ENCODE measurements at places on chromosomes 16 and 17.

- no peak for DNase-seq
Measured at GRCh38 chr16:12185563-12185962, 209.0 kb downstream of the SNX29 start.

DNA sequence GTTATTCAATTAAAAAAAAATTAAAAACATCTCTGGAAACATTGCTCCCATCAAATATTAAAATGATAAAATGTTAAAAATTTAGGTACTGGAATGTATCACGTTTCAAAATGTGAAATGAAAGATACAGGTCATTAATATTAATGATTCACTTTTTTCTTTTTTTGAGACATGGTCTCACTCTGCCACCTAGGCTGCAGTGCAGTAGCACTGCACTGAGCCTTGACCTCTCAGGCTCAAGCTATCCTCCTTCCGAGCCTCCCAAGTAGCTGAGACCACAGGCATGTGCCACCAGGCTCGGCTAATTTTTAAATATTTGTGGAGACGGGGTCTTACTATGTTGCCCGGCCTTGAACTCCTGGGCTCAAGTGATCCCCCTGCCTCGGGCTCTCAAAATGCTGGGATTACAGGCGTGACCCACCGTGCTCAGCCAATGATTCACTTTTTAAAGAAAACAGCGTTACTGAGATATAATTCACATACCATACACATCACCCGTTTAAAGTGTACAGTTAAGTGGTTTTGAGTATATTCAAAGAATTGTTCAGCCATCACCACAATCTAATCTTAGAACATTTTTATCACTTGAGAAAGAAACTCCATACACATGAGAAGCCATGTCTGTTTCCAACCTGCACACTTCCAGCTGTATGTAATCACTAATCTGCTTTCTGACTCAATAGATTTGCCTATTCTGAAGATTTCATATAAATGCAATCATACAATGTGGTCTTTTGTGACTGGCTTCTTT, 19.1 kb upstream of the NETO2 start:
- DNase-seq, result no peak

- DNase-seq, result no peak
Measured at GRCh38 chr16:10878328-10878643, 1.3 kb downstream of the CIITA start.

DNA sequence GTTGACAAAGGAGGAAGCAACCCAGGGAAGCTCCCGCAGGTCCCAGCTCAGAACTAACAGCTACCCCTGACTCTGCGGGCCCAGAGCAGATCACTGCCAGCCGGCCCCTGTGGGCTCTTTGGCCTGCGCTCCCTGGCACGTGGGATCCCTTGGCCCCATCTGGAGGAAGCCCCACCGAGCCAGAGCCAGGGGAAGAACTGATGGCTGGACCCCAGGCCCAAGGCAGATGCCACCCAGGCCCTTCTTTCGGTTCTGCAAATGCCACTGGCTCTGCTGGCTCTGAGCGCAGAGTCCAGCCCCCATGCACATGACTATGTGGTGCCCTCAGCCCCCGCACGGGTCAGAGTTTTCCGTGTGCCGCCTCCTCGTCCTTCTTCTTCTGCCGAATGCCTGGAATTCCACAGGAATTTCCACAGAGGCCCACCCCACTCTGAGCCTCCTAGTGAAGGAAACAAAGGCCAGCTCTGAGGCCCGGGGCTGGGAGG, 35.8 kb upstream of the SNN start:
- no peak for DNase-seq

GRCh38 chr17:74325743-74326379, at the start of gene KIF19:
KIF19 (plus strand) TSS chr17:74326226; CDS start chr17:74326350, 124 bp downstream.
- no peak for DNase-seq

DNA sequence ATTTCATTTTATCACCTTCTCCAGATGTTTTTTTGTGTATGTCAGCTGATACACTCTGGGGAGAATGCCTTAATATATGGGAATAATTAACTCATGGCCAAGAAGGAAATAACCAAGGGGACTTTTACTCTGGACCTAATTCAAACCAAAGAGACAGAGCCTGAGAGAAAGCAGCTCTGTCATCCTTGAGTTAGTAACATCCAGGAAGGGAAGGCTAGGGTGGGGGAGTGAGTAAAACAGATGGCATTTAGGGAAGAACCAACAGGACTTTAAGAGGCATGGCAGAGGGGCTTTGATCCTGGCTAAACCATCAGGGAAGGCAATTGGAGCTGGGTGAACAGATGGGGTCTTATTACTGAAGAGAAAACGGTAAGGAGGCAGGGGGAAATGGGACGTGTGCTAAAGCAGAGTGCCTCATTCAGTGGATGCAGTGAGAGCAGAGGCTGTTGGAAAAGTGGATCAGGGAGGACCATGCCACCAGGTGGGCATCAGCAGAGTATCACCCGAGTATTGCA, 2.5 kb upstream of the SMPD3 start:
- DNase-seq, result no peak

DNA sequence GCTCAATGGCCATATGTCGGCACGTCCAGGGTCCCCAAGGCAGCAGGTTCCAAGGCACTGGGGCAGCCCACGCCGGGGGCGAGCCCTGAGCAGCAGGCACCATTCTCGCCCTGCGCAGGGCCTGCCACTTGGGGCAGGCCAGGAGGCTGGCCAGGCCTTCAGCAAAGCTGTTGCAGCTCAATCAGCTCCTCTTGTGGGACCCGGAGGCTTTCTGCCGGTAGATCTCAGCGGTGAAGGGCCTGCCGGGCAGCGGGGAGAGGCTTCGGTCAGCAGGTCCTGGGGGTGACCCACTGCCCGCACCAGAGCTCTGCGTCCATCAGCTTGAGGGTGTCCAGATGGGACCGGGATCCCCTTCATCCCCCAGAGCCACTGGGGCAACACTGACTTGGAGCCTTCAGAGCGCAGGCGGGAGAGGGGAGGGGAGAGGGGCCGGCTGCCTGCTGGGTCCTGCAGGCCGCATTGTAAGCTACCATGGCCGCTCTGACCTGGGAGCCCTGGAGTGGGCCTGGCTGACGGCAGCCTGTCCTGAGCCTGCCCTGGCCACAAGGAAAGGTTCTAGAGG, 9.5 kb upstream of the RASD1 start:
- DNase-seq, result no peak

- no peak for DNase-seq
Measured at GRCh38 chr17:7038025-7038862, 2.4 kb downstream of the SLC16A13 start.

DNA sequence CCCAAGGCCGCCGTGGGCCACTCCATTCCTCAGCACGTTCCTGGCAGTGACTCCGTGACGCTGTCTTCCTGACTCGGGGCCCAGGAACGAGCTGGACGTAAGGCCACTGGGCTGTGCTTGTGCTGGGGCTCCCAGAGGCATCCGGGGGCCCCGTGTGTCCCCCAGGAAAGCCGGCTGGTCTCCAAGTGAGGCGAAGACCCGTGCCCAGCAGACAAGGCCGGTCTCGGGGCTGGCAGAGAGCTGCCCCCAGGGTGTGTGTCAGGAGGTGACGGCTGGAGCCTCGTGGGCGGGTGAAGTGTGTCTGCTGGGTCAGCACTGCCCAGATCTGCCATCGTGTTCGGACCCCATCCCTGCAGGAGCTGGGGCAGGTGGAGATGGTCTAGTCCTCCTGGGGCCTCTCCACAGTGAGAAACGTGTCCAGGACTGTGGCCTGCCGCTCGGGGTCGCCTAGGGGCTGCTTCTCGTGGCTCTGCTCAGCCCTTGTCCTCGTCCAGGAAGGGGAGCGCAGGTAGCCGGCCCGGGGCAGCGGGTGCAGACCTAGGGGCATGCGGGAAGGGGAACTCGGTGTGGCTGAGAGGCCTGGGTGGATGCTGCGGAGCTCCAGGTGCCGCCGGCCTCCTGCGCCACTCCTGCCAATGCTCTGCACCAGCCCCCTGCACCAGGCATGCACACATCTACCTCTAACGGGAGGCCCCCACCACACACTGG, 13.1 kb downstream of the DBNDD1 start:
- no peak for DNase-seq

DNA sequence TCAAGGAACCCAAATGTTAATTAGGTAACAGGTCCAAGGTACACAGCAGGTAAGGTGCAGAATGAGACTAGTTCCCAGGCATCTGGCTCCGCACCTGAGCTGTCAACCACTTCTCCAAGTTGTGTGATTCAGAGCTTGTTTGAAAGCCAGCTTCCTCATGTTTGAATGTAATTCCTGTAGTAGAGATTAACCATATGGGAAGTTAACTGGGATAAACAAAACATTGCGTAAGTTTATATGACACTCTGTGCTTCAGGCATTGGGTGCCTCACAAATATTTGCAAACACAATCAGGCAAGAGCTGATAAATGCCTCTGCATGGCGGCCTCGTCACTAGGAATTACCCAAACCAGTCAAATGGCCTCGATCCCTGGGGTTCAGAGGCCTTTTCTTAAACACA, 27.9 kb upstream of the CPHXL start:
- DNase-seq, result no peak

- no peak for DNase-seq
Measured at GRCh38 chr16:54072237-54072636, 214.3 kb downstream of the IRX3 start.

GRCh38 chr16:67562918-67563707, 787 bp downstream of the CTCF start:
- peak; percentile 67 for DNase-seq

DNA sequence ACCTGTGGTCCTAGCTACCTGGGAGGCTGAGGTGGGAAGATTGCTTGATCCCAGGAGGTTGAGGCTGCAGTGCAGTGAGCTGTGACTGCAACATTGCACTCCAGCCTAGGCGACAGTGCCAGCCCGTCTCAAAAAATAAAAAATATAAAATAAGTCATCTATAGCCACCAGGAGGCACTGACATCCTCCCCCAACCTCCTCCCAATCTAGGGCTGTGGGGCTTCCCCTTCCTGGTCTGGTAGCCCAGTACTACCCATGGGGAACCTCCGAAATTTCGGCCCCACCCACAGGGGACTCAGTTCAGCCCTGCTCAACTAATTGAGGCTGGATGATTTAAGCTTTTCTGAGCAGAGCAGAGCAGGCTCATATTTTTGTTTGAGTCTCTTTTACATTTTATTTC, 3.2 kb downstream of the ZSCAN10 start:
- DNase-seq, result peak; percentile 32

- DNase-seq, result no peak
Measured at GRCh38 chr16:57112403-57113041, 20.1 kb downstream of the CPNE2 start.

DNA sequence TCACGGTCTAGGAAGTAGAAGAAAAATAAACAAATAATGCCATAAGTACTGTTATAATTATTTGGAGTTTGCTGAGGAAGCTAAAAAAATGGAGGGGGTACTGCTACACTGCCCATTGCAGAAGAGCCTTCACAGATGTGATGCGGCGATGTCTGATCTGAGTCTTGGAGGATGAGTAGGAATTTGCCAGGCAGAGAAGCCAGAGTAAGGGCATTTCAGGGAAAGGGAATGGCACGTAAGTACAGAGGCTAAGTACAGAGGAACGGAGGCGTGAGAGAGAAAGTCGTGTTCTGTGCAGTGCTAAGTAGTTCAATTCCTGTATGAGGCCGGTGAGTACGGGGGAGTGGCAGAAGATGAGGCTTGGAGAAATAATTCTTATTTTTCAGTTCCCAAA, 741 bp upstream of the GRB2 start:
- DNase-seq, result no peak

DNA sequence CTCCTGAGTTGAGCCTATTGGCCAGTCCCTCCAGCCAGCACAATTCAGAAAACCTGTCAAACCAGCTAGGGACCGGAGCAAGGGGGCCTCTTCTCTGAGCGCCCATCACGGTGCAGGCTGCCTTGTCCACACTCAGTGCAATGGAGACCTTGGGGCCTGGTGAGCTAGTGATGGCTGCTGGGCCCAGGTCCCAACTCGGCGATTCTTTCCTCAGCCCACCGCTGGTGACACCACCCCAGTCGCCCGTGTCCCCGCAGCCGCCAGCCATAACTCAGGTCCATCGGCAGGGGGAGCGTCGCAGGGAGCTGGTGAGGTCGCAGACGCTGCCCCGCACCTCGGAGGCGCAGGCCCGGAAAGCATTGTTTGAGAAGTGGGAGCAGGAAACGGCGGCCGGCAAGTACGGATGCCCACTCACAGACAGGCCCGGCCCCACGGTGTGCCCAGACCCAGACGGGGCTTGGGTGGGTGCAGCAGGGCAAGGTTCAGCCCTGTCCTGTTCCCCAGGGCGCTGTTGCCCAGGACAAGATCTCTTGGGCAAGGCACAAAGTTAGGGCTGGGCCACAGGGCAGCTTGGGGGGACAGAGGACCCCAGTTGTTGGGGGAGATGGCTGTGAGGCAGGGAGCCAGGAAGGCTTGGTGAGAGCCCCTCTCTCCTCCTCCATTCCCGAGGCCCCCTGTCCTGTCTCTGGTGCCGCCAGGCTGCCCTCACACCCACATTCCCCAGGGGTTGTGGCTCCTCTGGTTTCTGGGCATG, 10.8 kb downstream of the SMTNL2 start:
- DNase-seq, result peak; percentile 12

DNA sequence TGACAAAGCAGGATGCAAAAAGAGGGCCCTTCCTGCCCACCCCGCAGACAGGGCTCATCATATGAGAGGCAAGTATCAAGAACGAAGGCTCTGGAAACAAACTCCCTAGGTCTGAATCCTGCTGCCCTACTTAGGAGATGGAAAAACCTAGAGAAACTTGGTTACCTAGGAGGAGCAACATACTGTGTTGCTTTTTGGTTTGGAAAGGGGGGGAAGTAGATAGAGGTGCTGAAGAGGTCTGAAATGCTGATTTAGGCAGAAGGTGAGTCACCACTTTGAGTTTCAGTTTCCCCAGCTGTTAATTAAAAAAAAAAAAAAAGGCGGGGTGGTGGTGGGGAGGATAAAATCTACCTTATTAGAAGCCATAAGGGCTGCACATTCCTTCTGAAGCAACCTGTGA, 1.5 kb downstream of the N4BP1 start:
- peak; percentile 40 for DNase-seq

DNA sequence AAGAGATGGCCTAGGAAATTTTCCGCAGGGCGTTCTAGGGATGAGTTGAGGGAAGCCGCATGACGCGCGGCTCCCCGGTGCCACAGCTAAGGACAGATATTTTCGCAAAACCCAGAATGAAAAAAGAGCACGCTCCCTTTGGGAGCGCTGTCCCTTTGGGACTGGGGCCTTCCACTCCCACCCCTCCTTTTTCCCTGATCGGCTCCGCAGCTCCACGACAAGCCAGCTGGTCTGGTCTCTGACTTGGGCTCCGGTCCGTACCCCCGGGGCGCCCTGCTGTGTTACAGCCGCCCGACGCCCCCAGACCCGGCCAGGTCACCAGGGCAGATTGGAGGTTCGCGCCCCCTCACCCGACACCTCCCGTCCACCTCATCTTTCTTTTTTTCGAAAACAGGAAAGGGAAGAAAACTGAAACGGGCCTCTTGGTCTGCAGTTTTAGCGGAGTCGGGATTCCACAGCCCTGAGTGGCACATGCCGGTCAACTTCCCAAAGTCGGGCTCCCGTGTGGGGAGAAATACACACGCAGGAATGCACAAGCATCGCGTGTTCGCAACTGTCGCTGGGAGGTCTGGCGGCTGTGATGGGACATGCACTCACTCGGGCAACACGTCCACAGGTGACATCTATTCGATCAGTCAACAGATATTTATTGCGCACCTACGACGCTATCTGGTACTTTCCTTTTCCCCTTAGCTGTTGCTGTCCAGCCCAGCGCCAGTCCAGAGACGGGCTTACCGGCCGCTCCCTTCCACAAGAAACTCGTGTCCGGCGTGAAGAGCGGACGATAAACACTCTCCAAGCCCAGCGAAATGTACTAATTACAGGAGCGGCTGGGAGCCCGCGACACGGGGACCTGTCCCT, 3.9 kb upstream of the SOX9 start:
- DNase-seq, result no peak

- no peak for DNase-seq
Measured at GRCh38 chr17:45093444-45094110, 32.5 kb downstream of the NMT1 start.

GRCh38 chr17:32998111-32998886, 6.7 kb downstream of the SPACA3 start:
- peak; percentile 78 for DNase-seq

- no peak for DNase-seq
Measured at GRCh38 chr17:58344047-58344790, 7.8 kb downstream of the SUPT4H1 start.

All from hematopoietic multipotent progenitor cell treated with erythropoietin and hydrocortisone succinate and interleukin-3 and kit ligand, for 15 days (in vitro differentiated cells).